ENCODE measurements at places on chromosomes 4 and X. TPM values are rescaled to one million over a fixed set of nuclear protein-coding genes. Genes with fewer than 3 reads are reported as not detected.

GRCh38 chrX:5306654-5307121 is 922.0 kb downstream of the NLGN4X start:
- DNase-seq = no peak

- DNase-seq = no peak
Measured at GRCh38 chr4:152021788-152022438, 261.1 kb upstream of the GATB start.

DNA sequence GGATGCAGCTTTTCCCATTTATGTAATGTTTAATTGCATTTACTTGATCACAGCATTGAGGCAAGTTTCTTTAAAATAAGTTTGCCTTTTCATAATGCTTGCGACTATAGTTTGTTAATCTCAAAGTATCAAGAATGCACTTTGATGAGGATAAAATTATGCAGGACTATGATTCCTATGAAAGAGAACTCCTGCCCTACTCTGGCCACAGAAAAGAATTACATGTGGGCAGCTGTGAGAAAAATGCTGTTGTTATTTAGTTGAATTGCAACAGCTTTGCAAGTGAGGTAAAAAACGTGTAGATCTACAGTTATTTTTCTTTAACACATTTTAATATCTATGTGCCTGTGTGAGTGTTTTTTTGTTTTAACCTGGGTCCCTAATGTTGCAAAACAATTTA is 12.5 kb upstream of the OSTC start:
- DNase-seq = no peak

Gene CT83
- not detected for total RNA-seq

Gene TAF7L
- total RNA-seq = not detected

Gene CLIC2
- total RNA-seq = 34.3 TPM

Gene CCSER1
- total RNA-seq = 8.9 TPM

GRCh38 chrX:121008920-121009319 is 23.4 kb upstream of the CT47A1 start:
- no peak for DNase-seq
